Effector memory CD8-positive, alpha-beta T cell (primary cell): ENCODE measurements at places on chromosomes 2 and 18.

DNA sequence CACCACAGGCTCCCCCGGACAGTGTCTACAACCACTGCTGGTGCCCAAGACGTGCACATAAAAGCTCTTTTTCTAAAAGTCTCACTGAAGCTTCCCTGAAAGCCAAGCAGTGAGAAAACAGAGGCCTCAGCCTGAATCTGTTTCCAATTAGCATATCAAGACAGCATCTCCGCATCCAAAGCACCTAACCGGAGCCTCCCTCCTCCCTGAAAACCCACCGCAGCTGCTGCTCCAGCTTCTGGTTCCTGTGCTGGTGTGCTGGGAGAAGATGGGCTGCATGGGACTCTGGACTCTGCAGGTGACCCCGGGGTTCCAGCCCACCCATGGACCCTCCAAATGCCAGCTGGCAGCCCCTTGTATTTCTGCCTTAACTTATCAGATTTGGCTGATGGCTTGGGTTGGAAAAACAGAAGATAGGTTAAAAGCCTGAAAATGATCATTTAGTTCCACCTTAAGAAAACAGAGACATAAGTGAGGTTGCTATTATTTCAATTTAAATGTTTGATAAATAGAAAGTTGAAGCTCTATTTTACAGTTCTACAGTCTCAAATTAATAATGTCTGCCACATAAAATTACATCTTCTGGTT is 103.3 kb downstream of the TMEM18 start:
- H3K27me3 ChIP-seq: peaks cover 44% of the 10 kb centered on the region
- DNase-seq: no peak
- no peak overlapping the region for H3K27ac ChIP-seq

- H3K27me3 ChIP-seq: no peaks in the 10 kb centered on the region
- peak overlapping the region; percentile 94 for H3K27ac ChIP-seq
- peak overlapping the region; percentile 8 for H3K4me3 ChIP-seq
- H3K36me3 ChIP-seq: peaks cover 4% of the 10 kb centered on the region
- DNase-seq: no peak
- peaks cover 74% of the 10 kb centered on the region for H3K4me1 ChIP-seq
Observed at GRCh38 chr2:181143790-181144300, 163.4 kb downstream of the UBE2E3 start.

- H3K4me3 ChIP-seq: no peak overlapping the region
- H3K36me3 ChIP-seq: peaks cover 2% of the 10 kb centered on the region
- H3K27me3 ChIP-seq: no peaks in the 10 kb centered on the region
- peaks cover 33% of the 10 kb centered on the region for H3K4me1 ChIP-seq
Observed at GRCh38 chr18:35028536-35028935, 12.7 kb upstream of the MAPRE2 start.

GRCh38 chr2:240319855-240320203 is 115.6 kb upstream of the GPC1 start:
- H3K36me3 ChIP-seq: no peaks in the 10 kb centered on the region
- H3K4me1 ChIP-seq: no peaks in the 10 kb centered on the region
- no peak for DNase-seq
- no peak overlapping the region for H3K27ac ChIP-seq

DNA sequence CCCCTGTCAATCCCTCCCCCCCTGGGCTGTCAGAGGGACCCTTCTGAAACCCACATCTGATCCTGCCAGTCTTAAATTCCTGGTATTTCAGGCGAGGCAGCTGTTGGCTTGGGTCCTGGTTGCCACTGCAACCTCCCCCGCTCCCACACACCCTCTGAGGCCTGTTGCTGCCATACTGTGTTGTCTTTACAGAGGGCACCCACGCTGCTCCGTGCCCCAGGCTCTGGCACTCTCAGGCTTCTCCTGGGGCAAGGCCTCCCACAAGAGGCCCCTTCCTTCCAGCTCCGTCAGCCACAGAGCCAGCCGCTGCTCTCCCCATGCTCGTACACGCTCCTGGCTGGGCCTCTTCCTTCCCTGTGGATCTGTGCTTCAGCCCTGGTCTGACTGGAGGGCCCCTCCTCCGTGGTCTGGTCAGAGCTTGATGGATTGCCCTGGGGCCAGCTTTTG is 8.6 kb downstream of the CABLES1 start:
- no peak for DNase-seq
- peak overlapping the region; percentile 52 for H3K27ac ChIP-seq
- H3K4me3 ChIP-seq: no peak overlapping the region
- no peaks in the 10 kb centered on the region for H3K4me1 ChIP-seq
- H3K36me3 ChIP-seq: no peaks in the 10 kb centered on the region

GRCh38 chr2:239898292-239898925 is 126.7 kb downstream of the NDUFA10 start:
- no peak overlapping the region for H3K27ac ChIP-seq
- H3K27me3 ChIP-seq: peaks cover 56% of the 10 kb centered on the region
- DNase-seq: no peak
- peaks cover 3% of the 10 kb centered on the region for H3K36me3 ChIP-seq
- H3K4me1 ChIP-seq: no peaks in the 10 kb centered on the region
- no peak overlapping the region for H3K4me3 ChIP-seq

- no peaks in the 10 kb centered on the region for H3K27me3 ChIP-seq
- H3K27ac ChIP-seq: no peak overlapping the region
- peaks cover 20% of the 10 kb centered on the region for H3K4me1 ChIP-seq
- H3K36me3 ChIP-seq: peaks cover 8% of the 10 kb centered on the region
- no peak overlapping the region for H3K4me3 ChIP-seq
Observed at GRCh38 chr18:76430636-76431035, 64.4 kb downstream of the ZNF516 start.

DNA sequence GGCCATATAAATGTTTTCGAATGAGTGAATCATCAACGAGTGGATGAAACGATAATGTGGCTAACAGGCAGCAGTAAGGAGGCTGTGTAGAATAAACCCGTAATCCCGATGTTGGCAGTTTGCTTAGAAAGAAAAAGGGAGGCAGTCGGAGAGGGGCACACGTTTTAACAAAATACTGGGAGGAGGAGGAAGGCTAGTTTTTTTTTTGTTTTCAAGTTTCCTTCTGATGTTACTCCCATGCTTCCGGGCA is 476 bp upstream of the MSH2 start:
- H3K27me3 ChIP-seq: no peaks in the 10 kb centered on the region
- H3K4me3 ChIP-seq: peak overlapping the region; percentile 98
- no peak for DNase-seq
- H3K27ac ChIP-seq: peak overlapping the region; percentile 73
- peaks cover 21% of the 10 kb centered on the region for H3K4me1 ChIP-seq

GRCh38 chr2:101745711-101746694 is 48.5 kb downstream of the MAP4K4 start:
- peak overlapping the region; percentile 87 for H3K27ac ChIP-seq
- peaks cover 3% of the 10 kb centered on the region for H3K36me3 ChIP-seq
- no peak for DNase-seq

- peaks cover 14% of the 10 kb centered on the region for H3K4me1 ChIP-seq
- no peak overlapping the region for H3K27ac ChIP-seq
- no peak overlapping the region for H3K4me3 ChIP-seq
Observed at GRCh38 chr2:168734199-168734760, 68.2 kb upstream of the NOSTRIN start.

DNA sequence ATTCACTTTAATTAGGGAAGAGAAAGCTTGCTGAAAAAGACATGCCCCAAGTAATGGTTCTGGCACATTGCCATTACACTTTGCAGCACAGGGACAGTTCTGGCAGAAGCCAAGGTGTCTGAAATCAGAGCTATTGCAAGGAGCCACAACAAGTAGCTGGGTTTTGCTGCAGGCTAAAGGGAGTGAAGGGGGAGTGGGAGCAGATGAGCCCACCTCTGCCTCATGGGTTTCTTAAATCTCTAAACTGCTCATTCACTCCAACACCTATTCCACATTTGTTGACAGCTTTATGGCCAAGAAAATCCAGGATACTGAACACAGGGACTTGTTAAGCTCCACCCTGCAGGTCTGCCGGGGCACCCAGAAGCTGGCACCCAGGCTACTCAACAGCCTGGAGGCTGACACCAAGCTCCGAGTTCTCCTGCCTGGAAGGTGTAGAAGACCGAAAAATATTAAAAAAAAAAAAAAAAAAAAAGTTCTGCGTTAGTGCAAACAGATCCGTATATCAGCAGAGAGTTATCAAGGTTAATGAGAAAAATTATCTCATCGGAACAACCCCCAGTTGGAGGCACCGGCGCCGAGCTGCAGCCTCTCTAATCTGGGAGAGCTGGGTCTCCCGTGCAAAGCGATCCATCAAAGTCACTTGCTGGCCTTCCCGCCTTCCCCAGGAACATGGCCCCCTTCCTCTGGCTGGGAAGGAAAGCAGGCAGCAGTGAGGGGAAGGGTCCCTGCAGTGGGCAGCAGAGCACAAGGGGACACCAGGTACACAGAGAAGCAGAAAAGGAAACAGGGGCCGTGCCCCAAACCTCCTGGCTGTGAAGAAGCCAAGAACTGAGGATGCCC is 123.7 kb downstream of the HNMT start:
- H3K27ac ChIP-seq: no peak overlapping the region
- no peak overlapping the region for H3K4me3 ChIP-seq
- no peaks in the 10 kb centered on the region for H3K4me1 ChIP-seq
- no peaks in the 10 kb centered on the region for H3K36me3 ChIP-seq

DNA sequence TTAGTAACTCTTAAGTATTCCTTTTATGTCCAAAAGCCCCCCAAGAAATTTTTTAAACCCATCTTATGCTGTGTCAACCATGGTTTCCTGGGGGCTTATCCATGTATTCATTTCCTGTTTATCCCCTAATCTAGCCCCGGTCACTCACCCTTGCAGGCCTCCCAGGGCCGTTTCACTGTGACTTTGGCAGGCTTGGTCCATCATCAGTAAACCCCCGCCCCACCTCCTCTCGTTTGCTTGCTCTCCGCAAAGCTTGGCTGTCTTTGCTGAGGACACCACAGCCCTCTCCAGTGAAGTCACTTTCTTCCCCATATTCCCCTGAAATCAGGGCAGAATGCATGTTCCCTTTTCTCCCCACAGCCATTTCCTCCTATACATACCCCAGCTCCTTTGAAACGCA is 7.2 kb upstream of the TMEM177 start:
- H3K27me3 ChIP-seq: no peaks in the 10 kb centered on the region
- no peaks in the 10 kb centered on the region for H3K4me1 ChIP-seq
- no peak for DNase-seq
- no peak overlapping the region for H3K27ac ChIP-seq

GRCh38 chr2:238703436-238703835 is 144.4 kb upstream of the TWIST2 start:
- H3K4me1 ChIP-seq: no peaks in the 10 kb centered on the region
- no peak overlapping the region for H3K27ac ChIP-seq
- no peak for DNase-seq
- H3K4me3 ChIP-seq: no peak overlapping the region
- peaks cover 48% of the 10 kb centered on the region for H3K27me3 ChIP-seq
- peaks cover 3% of the 10 kb centered on the region for H3K36me3 ChIP-seq

DNA sequence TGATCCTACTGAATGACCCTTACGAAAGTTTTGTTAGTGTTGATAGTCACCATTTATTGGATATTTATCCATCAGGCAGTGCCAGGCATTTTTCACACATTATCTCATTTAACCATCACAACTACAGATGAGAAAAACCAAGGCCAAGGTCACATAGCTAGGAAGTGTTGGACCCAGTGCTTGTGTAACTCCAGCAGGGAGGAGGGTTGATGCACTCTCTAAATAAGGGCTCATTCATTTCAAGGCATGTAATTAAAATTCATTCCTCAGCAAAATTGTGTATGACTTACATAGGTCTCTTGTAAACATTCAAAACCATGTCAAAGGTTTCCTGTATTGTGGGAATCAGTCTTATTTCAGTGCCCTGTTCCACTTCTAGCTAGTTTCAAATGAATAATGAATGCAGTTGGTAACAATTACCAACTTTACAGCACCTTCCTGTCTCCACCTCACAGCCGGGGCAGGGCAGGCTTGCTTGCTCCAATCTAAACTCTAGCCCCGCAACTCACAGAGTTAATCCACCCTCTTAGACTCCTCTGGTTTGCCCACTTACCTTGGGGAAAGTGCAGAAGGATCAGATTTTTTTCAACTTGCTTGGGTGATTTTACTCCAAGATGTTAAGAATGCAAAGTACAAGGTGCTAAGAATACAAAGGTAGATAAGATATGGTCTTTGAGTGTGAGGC is 5.8 kb upstream of the MAPRE3 start:
- no peak overlapping the region for H3K27ac ChIP-seq
- no peak overlapping the region for H3K4me3 ChIP-seq
- DNase-seq: no peak
- peaks cover 57% of the 10 kb centered on the region for H3K27me3 ChIP-seq

DNA sequence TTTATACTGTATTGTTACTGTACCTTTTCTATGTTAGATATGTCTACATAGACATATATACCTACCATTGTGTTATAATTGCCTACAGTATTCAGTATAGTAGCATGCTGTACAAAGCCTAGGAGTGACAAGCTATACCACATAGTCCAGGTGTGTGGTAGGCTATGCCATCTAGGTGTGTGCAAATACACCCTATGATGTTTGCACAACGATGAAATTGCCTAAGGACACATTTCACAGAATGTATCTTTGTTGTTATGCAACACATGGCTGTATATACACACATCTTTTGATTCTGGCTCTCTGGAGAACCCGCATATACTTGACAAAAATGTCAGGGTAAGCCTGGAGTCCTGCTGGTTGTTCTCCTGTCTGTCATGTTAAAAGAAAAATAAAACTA is 85.1 kb downstream of the BCL2L11 start:
- no peak overlapping the region for H3K4me3 ChIP-seq
- no peak overlapping the region for H3K27ac ChIP-seq
- no peaks in the 10 kb centered on the region for H3K27me3 ChIP-seq
- H3K36me3 ChIP-seq: no peaks in the 10 kb centered on the region
- peaks cover 4% of the 10 kb centered on the region for H3K4me1 ChIP-seq

GRCh38 chr2:120541553-120541932 is 194.1 kb upstream of the GLI2 start:
- no peak overlapping the region for H3K27ac ChIP-seq
- H3K4me3 ChIP-seq: no peak overlapping the region
- H3K4me1 ChIP-seq: no peaks in the 10 kb centered on the region
- H3K27me3 ChIP-seq: peaks cover 22% of the 10 kb centered on the region

GRCh38 chr2:60119778-60120177 is 433.7 kb downstream of the BCL11A start:
- no peaks in the 10 kb centered on the region for H3K4me1 ChIP-seq
- no peaks in the 10 kb centered on the region for H3K36me3 ChIP-seq
- H3K27ac ChIP-seq: no peak overlapping the region
- no peak overlapping the region for H3K4me3 ChIP-seq
- H3K27me3 ChIP-seq: no peaks in the 10 kb centered on the region

DNA sequence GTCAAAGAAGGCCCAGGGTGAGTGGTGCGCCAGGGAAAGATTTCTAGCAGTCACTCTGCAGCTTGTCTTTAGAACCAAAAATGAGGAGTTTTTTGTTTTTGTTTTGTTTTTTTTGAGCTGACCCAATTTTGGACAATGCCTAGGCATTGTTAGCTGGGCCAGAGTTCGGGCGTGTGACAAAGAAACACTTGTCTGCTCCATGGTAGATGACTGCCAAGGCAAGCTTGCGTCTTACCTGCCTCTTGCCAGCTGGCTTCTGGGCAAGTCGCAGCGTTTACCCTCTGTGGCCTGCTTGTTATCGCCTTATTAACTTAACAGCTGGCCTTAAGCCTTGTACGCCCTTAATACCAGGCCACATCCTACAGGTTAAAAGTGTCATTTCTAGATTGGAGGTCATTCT is 114.3 kb downstream of the GALNT1 start:
- no peaks in the 10 kb centered on the region for H3K4me1 ChIP-seq
- no peaks in the 10 kb centered on the region for H3K27me3 ChIP-seq
- no peak overlapping the region for H3K27ac ChIP-seq
- peaks cover 8% of the 10 kb centered on the region for H3K36me3 ChIP-seq
